ENCODE measurements at places on chromosomes 2 and 18.
A peak's percentile ranks its signal among the peaks of the same experiment; 100 is the strongest.

DNA sequence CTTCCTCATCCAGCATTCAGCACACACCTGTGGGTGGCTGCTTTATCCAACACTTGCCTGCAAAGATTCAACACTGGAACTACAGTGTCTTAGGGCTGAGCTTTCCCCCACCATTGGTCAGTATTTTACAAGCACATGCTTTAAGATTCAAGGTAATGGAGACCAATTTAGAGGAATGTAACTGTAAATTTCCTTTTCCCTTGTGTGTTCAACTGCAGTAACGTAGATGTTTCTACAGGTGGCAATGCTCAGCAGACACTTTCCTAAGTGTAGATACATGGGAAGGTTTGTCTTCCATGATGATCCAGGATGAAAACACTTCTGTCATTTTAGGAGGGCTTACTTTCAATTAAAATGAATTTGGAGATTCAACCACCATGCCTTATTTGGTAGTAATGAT lies 143.6 kb upstream of the PXDN start:
- DNase-seq = peak; percentile 19

DNA sequence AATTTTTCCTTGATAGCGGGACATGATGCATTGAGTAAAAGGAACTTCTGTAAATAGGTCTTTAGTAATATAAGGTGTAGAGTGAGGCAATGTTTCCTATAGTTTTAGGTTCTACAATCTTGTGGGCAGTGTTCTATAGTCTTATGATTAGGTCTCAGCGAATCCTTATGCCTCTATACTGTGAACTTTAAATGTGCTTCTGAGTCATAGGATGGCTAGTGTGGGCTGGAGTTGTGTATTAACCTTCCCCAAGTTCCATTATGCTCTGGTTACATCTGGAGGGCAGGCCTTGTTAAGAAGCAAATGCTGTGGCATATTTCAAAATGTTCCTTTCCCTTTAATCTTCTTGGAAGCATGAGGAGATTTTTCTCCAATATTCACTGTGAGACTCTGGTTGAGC lies 73.5 kb downstream of the ROCK2 start:
- peak; percentile 14 for DNase-seq

DNA sequence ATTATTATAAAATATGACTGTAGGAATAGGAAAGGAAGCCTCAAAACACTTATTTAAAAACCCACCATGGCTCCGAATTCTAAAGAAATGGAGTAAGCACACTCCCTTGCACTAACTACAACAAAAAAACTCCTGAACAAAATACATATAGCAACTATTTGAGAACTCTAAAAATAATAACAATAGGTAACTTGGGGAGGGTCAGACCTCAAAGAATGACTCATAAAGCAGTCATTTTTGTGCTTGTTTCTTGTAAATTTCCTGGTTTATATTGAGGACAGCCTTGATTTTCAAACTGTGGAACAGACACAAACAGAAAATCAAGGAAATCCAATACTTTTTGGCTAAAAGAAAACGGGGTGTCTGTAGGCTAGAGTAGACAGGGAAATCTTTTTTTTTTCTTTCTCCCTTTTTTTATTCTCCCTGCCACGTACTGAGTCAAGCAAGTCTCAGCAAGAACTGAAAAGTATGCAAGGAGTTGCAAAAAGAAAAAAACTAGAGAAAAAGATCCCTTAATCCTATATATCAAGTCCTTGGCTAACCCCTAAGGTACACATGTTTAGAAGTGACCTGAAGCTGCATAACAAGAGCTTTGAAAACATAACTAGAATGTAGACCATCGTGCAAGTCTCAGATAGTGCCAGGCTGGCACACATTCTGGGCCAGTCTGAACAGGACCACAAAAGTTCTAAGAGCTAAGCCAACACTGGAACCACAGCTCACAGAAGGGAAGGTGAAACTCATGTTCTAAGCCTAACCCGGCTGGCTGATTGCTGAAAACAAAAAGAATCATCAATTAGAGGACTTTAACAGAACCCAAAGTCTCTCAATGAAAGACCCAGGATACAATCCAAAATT lies 403.1 kb upstream of the LYPD1 start:
- no peak for DNase-seq

GRCh38 chr2:179518830-179519229 lies 254.2 kb upstream of the SESTD1 start:
- no peak for DNase-seq

DNA sequence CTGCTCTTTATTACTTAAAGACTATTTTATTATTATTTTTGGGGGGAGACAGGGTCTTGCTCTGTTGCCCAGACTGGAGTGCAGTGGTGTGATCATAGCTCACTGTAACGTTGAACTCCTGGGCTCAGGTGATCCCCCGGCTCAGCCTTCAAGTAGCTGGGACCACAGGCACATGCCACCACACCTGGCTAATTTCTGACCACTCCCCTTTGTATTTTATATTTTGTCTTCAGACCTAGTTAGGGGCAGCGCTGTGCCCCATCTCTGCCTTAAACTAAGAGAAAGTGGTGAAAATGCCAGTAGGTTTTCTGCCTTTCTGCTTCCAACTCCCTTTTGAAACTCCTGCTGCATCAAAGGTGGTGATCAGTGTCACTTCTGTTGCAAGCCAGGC lies 82.5 kb downstream of the LPIN1 start:
- DNase-seq = no peak

- DNase-seq = no peak
Observed at GRCh38 chr2:153944800-153945199, 73.1 kb downstream of the GALNT13 start.

GRCh38 chr2:24046930-24047702 lies at the start of gene WDCP:
Gene WDCP (minus strand): TSS chr2:24047391. CDS start chr2:24039494, 7,897 bp downstream.
- peak; percentile 100 for DNase-seq

DNA sequence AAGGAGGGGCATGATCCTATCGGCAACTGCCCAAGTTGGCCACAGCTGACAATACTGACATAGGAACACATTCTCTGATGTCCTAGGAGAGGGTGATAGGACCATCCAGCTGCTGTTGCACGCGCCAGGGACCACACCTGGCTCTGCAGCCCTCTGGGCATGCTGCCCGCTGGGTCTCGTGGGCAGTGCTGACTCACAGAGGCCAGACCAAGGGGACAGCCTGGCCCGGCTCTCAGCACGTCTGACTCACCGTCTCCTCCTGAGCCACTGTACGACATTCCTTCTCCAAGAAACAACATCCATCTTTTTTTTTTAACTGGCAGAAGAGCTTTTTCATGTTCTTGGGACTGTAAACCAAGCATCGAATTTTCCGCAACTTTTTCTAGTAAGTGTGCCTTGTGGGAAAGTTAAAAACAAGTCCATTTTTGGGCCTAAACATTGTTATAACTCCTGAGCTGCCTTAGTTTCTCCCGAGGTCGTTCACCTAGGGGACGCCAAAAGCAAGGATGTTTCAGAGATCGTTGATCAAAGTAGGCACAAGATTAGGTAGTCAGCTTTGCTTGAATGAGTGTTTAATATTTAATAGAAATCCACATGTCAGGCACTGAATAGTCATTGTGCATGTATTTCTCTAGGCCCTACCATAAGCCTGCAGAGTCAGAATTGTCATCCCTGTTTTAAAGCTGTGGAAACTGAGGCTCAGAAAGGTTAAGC lies 100.3 kb downstream of the TTC32 start:
- DNase-seq = no peak

DNA sequence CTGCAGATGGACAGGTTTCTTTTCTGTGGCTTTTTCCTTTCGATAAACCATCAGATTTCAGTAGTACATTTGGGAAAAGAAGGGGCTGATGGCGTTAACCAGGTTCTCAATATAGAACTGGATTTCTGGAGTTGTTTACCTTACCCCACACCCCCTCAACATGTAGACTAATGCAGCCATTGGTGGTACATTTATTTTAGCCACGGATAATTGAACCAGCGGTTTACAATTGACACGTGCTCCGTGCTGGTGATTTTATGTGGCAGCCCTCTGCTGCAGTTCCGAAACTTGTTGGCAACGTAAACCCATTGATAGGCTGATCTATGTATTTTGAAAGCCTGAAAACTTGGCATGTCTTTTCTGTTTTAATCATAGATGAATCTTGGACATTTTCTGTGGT lies 5.4 kb downstream of the SOX11 start:
- no peak for DNase-seq

DNA sequence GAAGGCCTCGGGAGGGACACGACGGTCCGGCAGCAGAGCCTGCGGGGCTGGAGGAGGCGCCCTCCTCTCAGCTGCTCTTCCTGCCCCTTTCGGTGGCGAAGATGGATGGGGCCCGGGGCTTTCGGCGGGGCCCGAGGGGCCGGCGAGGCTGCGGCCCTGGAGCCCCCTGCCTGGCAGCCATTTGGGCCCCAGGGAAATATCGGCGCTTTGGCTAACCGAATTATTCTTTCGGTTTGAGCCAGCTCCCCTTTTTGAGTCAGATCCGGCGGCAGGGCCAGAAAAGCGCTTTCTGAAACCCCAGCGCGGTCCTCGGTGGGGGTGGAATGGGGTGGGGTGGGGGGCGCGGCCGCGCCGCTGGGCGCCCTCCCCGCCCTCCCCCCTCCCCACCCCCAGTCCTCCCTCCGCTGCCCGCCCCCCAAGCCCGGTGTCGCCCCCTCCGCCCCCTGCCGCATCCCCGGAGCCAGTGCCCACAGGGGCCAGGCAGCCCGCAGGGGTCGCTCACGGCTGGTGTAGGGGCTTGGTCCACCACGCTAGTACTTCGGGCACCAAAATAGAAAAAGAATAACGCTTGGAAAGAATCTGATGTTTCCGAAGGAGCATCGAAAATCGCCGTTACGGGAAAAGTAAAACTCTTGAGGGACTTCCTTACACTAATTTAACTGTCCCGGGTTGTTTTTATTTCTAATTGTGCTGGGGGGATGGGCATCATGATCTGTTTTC lies 9.1 kb upstream of the ARID5A start:
- DNase-seq = peak; percentile 74

DNA sequence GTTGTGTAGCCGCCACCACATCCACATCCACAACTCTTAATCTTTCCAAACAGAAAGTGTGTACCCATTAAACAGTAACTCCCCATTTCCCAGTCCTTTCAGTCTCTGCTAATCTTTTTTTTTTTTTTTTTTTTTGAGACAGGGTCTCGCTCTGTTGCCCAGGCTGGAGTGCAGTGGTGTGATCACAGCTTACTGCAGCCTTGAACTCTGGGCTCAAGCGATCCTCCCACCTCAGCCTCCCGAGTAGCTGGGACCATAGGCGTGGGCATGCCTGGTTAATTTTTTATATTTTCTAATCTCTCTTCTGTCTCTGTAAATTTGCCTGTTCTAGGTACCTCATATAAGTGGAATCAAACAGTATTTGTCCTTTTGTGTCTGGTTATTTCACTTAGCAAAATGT lies 3.6 kb downstream of the EIF2AK2 start:
- DNase-seq = no peak

DNA sequence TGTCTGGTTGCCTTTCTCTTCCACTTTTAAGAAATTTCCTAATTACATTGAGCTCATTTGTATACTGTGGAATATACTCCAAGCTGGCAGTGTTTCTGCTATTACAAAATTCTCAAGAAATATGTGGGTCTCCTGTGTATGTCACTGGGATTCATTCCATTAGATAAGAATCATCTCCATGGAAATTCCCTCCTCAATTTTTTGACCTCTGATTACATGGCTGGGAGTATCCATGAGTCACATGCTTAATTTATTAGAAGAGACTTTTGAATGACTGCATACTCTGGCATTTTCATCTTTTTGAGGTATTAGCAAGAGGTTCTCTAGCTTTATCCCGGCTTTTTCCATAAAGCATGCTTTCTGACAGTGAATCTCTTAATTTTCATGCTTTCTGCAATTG lies 665.5 kb upstream of the CNTNAP5 start:
- DNase-seq = no peak

- DNase-seq = no peak
Observed at GRCh38 chr2:160700021-160700814, 206.6 kb upstream of the RBMS1 start.

DNA sequence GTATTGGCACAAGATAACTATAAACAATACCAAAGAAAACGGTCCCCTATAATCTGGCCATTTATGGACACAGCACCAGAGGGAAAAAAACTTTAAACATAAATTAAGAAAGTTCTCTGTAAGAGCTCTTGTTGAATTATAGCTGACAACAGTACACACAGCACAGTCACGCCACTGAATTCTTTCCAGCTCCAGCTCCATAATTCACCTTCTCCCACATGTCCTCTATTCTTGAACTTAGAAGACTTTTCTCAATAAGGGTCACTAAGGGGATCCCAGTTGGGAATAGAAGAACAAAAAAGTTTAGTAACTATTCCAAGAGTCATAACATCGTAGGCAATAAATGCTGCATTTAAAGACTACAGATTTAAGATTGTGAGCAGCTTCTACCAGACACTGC lies 124.6 kb upstream of the CYP1B1 start:
- DNase-seq = no peak

DNA sequence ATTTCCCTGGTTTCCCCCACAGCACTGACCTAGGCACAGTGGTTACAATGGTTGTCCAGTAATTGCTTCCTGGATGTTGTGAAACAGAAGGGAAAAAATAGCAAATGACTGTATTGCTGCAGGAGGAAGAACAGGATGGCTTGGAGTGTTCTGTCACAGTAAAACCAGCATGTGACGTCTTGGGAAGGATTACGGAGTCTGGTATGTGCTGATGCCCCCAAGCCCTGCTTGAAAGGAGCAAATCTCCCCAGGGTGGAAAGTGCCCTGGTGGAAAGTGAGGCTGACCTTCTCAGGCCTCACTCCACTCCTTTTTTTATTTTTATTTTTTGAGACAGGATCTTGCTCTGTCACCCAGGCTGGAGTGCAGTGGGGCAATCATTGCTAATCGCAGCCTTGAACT lies 7.8 kb downstream of the RAB11FIP5 start:
- DNase-seq = no peak

- no peak for DNase-seq
Observed at GRCh38 chr2:43055086-43055912, 171.1 kb downstream of the ZFP36L2 start.

GRCh38 chr18:21359746-21360145 lies 117.7 kb downstream of the GREB1L start:
- no peak for DNase-seq

DNA sequence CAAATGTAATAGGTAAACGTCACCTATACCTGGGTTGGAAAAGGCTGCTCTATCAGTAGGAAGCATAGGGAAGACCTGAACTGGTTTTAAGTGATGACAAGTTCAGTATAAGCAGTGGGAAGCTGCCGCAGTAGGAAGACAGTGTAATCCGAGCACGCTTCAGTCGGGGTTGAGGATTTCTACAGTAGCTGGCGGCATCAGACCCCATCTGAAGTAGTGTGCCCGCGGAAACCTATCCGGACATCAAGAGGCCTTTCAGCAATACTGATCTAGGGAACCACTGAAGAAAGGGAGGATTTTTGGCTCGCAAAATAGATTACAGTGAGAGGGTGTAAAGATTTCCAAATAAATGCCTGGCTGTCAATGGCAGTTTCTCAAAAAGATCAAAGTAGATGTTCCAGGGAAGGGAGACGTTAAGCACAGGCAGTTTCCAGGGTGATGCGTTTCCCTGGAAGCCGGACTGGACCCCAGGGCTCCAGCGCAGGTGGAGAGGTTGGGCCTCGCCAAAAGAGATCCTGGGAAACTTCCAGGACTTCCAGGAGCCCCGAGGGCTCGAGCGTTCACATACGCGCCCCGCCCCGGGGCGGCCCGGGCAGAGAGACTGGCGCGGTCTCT lies 5.3 kb downstream of the LOXL3 start:
- no peak for DNase-seq

- DNase-seq = no peak
Observed at GRCh38 chr2:109466674-109467575, 146.8 kb downstream of the SEPTIN10 start.

- no peak for DNase-seq
Observed at GRCh38 chr18:2538236-2538635, 33.1 kb downstream of the METTL4 start.

- DNase-seq = no peak
Observed at GRCh38 chr2:76211991-76212985, 501.6 kb upstream of the GCFC2 start.

GRCh38 chr18:8802017-8802672 lies 96.8 kb downstream of the MTCL1 start:
- DNase-seq = no peak

Measured in NB4 (cell line).